NCI-H2081 (cell line): ENCODE measurements at places on chromosomes 1 and 21.

- no peak for DNase-seq
These were observed 180.0 kb upstream of the HMGB4 start for GRCh38 chr1:33683913-33684312.

- DNase-seq = no peak
These were observed 51.3 kb upstream of the BCL10 start for GRCh38 chr1:85327759-85328158.

GRCh38 chr21:43646550-43647260 lies 12.6 kb downstream of the HSF2BP start:
- DNase-seq = peak; percentile 79

GRCh38 chr1:112769611-112770010 lies 54.5 kb upstream of the PPM1J start:
- DNase-seq = no peak

DNA sequence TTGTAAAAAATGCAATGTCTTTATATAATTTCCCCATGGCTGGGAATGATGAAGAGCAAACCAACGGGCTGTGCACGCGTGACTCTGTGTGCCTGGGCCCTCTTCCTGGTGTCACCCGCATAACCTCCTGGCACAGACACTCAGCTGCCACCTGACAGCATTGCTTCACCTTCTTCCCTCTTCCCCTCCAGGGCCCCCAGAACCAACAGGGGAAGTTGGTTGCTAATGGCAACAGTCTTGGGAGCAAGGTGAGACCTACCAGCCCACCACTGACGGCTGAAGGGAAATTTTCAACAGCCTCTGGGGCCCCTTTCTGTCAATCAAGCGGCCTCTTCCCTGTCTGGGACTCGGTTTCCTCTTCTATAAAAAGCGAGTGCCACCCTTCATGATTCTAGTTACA lies 33.2 kb downstream of the SSBP3 start:
- no peak for DNase-seq
